Endodermal cell (in vitro differentiated cells): ENCODE measurements at places on chromosomes 1 and 21.

DNA sequence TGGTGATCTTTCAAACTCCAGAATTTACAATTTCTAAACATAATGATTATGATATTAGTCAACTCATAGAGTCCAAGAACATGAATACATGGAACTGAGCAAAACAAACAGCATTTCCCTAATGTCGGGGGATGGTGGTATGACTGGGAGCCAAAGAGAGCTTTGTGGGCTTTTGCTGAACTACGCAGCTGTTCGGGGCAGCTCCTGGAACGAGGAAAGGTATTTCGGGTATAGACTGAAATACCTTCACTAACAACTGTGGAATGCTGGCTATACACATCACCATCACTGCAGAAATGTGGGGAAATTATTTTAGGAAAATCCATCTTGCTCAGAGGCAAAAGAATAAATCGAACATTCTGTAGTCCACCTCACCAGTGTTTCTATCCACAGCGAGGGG, 30.2 kb upstream of the VPS26C start:
- DNase-seq = no peak

DNA sequence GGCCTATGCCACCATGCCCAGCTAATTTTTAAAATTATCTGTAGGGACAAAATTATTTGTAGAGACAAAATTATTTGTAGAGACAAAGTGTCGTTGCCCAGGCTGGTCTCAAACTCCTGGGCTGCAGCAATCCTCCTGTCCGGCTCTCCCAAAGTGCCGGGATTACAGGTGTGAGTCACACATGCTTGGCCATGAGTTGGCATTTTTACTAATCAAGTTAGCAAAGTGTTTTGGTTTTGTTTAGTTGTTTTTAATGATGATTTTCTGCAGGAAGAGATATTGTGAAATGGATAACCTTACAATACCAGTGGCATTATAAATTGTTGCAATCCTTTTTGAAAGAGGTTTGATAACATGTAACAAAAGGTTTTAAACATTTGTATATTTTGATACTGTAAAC, 65.3 kb upstream of the MAGI3 start:
- DNase-seq = no peak

DNA sequence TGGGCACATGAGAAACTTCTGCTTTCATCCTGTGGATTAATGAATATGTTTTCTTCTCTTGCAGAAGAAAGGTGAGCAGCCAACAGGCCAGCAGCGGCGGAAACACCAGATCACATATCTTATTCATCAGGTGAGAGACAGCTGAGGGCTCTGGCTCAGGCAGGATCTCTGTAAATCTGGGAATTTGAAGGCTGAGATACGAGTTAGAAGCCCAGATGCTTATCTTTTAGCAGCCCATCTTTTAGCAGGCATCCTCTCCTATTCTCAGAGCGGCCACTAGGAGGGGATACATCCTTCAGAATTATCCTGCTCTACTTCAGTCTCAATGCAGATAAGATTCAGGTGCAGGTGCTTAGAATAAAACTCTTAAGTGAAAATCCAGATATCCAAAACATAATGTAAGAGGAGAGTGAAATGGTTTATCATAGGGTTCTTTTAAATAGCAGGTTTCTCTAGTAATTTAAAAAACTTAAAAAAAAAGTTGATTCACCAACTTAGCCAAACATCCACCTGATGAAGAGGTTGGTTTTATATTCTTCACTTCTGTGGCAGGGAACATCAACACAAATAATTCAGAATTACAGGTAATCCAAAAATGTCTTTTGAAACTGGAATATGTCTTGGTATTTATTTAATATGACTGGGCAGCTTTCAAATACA, 19.3 kb downstream of the SH2D2A start:
- DNase-seq = peak; percentile 89

DNA sequence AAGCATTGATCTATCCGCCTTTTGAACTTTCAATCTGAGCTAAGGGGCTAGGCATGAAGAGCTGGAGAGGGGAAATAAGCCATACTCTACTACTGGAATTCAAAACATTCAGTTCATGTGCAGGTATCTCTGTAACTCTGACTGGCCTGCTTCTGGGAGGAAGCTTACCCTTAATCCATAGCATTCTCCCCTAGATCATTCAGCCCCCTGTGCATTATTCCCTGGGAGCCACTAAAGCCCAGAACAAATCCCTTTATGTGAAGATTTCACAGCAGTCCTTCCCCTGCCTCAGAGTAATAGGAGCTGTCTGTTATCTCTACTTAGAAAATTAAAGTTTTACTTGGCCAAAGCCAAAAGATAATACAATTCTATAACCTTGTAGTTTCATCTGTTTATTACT, 300.7 kb downstream of the SEC16B start:
- DNase-seq = no peak

DNA sequence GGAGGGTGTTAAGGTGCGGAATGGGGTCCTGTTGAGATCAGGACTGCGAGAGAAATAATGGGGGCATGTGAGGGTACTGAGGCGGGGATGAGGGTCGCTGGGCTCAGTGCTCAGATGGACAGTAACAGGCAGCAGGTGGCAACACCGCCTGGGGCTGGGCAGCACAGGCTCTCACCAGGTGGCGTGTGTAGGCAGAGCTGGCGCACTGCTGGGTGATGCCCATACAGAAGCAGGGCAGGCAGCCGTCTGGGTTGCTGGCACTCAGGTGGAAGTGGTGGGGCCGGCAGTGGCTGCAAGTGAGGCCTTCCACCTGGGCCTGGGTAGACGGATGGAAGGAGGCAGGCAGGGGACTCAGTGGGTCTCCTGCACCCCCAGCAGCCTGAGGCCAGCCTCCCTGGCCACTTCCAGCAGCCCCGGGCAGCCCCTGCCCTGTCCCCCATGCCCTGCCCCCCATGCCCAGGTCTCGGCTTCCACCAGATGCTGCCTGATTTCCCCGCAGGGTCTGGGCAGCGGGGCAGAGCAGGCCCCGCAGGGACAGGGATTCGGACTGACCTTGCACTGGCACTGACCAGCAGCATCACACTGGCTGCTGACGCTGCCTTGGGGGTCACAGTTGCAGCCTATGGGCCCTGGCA, 60.5 kb downstream of the LDLRAD2 start:
- DNase-seq = no peak

DNA sequence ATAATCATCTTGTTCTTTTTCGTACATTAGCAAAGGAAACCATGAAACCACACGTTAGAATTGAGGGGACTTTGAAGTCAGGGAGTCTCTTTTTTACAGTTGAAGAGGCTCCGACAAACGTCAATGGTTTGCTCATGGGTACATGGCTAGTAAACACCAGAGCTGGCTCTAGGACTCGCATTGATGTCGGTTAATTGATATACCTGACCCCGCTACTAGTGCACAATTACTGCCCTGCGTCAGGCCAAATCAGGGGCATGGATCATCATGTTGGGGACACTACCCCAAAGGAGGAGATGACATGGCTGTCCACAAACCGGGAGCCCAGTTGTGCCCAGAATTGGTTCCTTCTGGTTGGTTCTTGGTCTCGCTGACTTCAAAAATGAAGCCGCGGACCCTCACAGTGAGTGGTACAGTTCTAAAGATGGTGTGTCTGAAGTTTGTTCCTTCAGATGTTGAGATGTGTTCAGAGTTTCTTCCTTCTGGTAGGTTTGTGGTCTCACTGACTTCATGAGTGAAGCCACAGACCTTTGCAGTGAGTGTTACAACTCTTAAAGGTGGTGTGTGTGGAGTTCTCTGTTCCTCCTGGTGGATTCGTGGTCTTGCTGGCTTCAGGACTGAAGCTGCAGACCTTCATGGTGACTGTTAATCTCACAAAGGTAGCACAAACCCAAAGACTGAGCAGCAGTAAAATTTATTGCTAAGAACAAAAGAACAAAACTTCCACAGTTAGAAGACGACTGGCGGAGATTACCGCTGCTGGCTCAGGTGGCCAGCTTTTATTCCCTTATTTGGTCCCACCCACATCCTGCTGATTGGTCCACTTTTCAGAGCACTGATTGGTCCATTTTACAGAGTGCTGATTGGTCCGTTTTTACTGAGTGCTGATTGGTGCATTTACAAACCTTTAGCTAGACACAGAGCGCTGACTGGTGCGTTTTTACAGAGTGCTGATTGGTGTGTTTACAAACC, 126.9 kb upstream of the ERRFI1 start:
- no peak for DNase-seq

GRCh38 chr1:46940307-46940706, 969 bp downstream of the CYP4A11 start:
- DNase-seq = no peak

DNA sequence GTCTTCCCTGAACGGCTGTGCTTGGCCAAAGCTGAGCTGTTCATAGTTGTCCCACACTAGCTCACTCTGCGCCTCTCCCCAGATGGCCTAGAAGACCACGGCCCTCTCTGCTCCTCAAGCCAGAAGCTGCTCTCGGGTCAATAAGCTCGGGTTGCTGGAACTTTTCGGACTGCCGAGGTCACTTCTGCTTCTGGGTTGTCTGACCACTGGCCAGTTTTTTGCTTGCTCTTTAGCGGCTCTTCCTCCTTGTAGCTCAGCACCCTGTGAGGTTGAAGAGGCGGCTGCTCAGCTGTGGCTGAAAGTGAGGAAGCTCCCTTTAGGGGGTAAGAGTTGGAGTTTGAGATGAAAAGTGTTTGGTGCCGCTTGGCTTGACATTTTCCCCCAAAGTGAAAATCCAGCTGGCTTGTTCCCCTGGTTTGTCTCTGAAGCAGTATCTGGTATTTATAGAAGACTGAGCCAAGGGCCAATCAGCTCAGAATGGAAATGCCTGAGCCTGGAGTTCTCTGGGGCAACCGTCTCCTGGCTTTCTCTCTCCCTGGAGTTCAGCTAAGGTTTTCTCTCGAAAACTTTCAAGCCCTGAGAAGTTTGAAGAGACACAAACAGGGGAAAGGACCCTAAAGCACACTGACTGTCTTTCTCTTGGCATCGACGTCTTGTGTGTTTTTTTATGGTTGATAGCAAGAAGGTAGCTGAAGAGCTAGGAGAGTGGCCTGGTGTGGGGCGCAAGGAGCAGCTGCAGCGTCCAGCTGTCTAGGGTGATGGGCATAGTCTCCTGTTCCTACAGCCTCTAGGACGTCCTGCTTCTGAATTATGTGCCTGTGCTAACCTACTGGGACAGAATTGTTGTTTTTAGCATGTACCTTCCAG, 72.0 kb downstream of the SYT6 start:
- DNase-seq = peak; percentile 63

DNA sequence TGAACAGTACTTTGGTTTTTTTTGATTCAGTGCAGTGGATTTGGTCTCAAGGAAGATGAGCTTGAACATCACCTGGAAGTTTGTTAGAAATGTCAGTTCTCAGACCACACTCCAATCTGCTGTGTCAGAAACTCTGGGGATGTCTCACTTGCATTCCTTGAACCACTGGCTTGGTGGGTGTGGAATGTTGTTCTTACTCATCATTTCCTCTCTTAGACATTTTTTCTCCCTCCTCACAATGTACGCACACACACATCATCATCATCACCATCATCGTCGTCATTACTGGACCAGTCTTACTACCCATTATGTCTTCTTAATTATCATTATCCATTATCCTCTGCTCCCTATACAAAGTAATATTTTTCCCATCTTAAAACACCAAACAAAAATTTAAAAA, 91.9 kb upstream of the KCNK2 start:
- DNase-seq = no peak

DNA sequence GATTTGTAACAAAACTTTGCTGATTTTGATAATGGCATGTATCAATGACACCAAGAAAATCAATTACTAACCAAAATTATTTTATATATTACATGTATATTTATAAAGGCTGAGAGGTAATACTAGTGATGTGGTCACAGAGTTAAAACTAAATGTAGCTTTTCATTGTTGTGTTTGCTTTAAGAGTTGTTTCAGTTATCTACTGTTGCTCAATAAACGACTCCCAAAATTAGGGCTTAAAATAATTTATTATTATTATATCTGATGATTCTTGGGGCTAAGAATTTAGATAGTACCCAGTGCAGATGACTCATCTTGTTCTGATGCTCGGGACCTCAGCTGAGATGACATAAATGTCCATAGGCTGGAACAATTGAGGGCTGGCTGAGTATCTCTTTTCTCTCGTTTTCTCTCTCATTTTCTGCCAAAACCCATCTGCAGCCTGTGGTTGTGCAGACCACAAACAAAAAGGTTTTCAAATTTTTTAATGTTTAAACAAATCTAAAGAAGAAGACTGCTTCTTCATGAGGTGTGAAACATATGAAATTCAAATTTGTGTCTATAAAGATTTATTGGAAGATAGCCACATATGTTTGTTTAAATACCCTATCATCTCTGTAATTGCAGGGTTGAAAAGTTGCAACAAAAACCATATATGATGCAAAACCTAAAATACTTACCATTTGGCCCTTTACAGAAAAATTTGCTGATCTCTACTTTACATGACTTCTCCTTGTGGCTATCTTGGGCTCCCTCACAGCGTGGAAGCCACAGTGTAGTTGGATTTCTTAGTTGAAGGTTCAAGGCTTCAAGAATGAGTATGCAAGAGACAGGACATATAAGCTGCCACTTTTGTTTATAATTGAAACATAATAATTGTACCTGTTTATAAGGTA, 14.8 kb upstream of the PTPRC start:
- no peak for DNase-seq

DNA sequence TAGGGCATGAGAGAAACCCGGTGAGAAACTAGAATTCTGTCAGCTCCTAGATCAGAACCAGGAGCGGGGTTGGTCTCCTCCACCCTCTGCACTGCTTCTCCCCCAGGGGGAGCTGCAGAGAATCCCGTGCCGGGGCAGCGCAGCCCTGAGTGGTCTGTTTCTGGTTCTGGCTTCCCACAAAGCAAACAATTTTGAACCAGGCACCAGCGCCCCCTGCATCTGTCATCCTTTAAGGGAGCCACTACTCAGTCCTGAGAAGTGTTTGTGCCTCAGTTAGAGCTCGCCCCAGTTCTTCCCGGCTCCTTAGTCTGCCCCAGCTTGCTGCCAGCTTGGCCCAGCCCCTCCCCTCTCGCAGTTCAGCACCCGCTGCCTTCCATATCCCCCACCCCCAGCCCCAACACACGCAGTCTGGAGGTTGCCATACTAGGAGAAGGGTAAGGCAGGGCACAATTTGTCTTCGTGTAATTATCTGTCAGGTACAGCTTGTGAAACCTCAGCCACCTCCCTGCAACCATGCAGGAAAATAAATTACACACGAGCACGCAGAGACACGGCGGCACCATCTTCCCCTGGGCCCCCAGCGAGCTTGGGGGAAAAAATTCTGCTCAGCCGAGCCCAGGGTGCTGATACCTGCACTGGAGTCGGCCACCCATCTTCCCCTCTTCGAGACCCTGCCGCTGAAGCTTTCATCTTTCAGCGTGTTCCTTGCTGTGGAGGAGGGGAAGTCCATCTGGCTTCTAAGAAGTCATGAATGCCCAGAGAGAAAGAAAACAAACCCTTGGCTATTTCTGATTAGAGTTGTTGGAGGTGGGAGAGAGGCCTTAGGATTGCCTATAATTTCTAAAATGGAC, 62.6 kb upstream of the CD1D start:
- peak; percentile 93 for DNase-seq

- DNase-seq = no peak
These were observed 324.1 kb downstream of the ZP4 start for GRCh38 chr1:237566581-237566980.

DNA sequence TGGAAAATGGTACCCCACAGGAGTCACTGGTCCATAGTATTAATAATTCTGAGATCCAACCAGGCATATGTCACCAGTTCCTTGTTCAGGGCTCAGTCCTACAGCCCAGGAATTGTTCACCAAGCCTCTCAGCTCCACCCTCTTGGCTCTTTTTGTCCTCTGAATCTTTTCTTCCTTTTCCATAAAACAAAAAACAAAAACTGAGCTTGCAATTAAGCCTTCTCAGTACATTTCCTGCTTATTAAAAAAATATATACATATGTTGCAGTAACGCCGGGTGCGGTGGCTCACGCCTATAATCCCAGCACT, 23.4 kb upstream of the KIF1B start:
- DNase-seq = no peak

GRCh38 chr1:229970714-229971113, 96.3 kb upstream of the GALNT2 start:
- DNase-seq = no peak

- DNase-seq = no peak
These were observed 4.3 kb downstream of the NTMT2 start for GRCh38 chr1:170150016-170150415.
